ENCODE measurements at places on chromosomes 1 and 21.

DNA sequence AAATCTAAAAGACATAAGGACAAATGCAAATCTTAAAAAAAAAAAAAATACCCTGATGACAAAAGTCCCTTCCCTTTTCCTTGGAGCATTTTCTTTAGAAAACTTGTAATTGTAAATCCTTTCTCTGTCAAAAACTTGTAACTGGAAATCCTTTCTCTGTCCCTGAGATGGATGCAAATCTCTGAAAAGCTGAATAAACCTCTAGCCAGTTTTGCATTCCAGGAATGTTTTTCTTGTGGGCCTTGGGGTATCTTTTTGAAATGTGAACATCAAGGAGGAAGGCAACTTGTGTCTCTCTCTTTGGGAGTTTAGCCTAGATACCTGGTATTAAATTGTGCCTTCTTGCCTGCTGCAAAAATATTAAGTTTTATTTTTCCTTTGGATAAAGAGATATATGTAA is 305.3 kb downstream of the KCNT2 start:
- peak; percentile 14 for DNase-seq

DNA sequence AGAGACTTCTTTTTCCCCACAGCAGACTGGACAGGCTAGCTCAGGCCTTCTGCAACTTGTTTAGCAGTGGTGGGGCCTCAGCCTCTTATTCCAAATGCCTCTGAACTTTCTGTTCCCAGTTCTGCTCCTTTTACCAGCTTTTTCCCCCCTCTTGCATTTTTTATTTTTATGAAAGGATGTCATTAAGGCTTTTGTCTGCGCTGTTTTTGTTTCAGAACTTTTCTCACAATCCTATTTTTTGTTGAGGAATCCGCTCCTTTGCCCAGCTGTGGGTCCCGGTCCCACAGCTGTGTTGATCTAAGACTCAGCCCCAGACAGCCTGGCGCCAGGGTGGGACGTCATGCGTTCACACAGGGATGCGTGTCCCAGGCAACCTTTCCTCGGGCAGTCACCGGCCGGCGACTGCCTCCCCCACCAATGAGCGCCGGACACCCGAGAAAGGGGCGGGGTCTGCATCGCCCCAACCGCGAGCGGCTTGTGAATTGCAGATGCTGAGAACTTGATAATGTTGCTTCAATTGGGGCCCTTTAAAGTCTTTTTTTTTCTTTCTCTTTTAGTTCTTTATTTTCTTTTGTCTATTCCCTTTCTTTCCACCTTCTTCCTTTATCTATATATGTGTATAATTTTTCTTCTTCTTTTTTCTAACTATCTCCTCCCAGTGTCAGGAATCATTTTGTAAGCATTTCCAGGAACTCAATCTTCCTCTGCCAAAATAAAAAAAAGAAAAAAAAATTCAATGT is 3.0 kb upstream of the ID3 start:
- peak; percentile 98 for DNase-seq

DNA sequence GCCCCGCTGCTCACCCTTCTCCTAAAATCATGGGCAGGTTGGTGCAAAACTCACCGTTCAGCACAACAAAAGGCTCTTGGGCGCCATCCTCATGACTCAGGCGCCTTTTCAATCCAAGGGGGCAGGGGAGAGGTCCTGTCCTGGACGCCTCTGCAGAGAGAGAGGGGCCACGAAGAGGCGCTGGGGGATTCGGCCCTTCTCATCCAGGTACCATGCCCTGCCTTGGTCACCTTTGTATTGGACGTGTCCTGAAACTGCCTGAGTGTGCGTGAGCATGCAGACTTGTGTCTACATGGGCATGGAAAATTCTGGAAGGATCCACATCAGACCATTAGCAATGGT is 53.5 kb downstream of the SLC37A1 start:
- DNase-seq, result no peak

DNA sequence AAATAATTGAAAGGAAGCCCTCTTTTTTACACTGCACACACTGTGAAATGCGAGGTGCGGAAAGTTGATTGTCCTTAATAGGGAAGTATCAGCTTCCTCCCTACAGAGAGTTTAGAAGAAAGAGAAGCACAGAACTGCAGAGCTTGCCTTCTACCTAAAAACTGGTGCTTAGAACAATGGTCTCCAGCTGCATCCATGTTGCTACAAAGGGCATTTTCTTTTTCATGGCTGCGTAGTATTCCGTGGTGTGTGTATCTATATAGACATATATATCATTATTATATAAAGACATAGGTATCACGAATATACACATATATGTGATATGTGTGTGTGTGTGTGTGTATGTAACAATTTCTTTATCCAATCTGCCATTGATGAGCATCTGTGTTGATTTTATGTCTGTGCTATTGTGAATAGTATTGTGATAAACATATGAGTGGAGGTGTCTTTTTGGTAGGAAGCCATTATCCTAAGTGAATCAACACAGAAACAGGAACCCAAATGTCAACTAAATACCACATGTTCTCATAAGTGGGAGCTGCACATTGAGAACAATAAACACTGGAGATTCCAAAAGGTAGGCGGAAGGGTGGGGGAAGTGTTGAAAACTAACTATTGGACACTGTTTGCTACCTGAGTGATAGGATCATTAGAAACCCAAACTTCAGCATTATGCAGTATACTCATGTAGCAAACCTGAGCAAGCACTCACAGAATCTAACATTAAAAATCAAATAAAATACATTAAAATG is 290.0 kb upstream of the RUNX1 start:
- no peak for DNase-seq

DNA sequence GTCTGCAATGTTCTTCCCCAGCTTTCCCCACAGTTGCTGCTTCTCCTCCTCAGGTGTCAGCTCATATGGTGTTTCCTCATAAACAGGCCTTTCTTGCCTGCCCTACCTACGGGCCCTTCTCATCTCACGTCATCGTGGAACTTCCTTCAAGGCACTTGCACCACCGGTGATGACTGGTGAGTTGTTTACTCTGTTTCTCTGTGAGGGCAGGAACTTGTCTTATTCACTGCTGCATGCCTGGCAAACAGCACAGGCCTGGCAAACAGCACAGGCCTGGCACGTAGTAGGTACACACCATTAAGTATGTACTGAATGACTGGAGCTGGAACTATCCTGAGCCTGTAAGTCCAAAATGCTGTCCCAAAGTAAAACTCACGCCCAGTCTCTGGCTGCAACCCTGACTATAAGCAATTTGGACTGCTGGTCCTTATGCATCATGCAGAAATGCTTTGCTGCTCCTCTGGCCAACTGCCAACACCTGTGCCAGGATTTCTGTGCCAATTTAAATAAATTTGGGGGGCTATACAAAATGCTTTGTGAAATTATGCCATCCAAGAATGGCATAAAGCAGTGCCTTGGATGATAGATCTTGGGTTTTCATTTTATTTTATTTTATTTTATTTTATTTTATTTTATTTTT is 25.7 kb downstream of the STK40 start:
- no peak for DNase-seq

- DNase-seq, result no peak
Measured at GRCh38 chr1:198845851-198846250, 207.0 kb downstream of the PTPRC start.

DNA sequence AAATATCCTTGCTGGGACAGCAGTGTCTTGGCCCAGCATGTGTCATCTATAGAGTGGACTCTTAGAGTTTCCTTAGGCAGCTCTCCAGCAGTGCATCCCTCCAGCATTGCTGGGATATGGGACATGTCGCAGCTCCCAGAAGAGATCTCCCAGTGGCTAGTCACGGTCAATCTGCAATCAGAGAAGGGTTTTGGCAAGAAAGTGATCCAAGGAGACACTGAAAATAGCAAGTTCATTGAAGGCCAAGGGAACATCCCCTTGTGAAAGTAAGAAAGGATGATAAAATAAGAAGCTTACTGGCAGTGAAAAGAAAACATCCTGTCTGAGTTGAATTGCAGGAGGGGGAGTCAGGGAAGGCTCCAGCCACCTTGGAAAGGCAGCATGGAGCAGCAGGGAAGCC is 19.3 kb upstream of the NPL start:
- DNase-seq, result no peak

DNA sequence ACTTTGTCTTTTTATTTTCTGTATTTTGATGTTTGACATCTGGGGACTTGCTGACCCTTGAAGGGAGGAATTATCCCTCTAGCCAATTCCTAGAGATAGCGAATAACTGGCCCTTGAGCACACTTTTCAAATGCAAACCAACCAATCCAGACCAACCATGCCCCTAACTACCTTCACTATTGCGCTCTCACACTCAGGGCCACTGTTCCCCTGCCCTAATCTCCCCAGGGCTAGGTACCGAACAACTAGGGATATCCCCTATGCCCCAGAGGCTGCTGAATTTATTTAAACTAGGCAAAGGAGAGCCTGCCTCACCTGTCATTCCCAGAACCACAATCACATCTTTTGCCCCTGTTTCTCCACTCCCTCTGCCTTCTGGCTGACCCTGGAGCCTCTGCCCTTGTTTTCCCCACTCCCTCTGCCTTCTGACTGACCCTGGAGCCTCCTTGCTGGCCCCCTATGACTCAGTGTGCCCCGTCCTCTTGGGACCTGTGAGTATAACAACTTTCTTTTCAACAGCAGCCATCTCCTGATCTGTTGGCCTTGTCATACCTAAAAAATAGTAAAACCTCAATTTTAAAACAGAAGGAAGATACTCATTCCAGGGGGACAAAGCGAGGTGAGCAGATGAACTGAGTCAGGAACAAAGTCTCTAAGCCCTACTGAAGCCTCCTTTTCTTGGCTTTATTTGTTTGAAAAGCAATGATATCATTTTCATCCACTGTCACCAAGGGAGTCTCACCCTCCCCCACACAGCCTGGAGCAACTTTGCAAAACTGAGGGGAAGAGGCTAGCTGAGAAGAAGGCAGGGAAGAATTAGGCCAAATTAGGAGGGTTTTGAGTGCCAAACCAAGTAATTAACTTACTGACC is 115.5 kb downstream of the NMNAT2 start:
- DNase-seq, result peak; percentile 67

- DNase-seq, result no peak
Measured at GRCh38 chr1:248843687-248844086, 5.7 kb downstream of the ZNF672 start.

DNA sequence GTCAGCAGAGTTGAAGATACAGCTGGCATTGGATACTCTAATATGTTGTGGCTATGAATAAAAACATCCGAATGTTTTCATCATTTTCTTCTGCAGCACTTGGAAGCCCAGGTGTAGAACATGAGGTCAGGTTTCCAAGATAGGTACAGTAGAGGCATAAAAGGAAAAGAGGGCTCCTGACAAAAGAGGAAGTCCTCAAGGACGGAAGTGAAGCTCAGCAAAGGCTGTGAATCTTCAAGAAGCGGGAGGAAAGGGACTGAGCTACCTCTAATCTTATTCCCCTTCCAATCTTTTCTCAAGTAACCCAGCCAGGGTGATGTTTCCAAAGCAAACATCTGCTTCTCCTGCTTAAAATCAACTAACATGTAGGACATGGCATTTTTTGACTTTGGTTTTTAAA is 4.4 kb upstream of the PIK3C2B start:
- no peak for DNase-seq

DNA sequence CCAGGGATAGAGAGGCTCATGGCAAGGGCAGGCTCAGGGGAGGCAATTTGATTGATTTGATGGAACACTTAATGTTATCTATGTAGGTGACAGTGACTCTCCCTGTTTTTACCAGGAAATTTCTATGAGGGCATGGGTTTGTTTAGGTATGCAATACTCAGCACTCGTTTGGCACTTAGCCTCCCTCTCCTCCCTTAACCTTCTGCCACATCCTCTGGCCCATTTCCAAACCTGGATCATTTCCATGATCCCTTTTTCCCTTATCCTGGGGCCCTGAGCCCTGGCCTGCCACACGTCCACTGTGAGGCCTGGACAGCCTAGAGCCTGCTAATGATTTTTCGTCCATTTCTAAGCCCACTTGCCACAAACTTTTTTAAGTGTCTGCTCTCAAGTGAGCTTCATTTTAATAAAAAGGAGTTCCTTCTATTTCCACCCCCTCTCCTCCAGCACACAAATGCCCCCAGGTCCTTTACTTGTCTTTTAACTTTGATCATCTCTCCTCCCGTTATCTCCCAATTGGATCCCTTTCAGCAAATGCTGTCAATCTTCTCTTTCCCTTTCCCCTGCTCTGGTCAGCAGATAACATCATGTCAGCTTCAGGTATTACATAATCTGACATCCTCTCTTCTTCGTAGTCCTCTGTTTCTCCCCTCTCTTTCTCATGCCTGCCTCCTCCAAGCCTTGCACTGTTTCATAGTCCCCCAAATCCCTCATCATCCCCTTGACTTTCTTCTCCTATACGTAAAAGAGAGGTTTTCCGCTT is 37.8 kb upstream of the GADD45A start:
- DNase-seq, result peak; percentile 38

DNA sequence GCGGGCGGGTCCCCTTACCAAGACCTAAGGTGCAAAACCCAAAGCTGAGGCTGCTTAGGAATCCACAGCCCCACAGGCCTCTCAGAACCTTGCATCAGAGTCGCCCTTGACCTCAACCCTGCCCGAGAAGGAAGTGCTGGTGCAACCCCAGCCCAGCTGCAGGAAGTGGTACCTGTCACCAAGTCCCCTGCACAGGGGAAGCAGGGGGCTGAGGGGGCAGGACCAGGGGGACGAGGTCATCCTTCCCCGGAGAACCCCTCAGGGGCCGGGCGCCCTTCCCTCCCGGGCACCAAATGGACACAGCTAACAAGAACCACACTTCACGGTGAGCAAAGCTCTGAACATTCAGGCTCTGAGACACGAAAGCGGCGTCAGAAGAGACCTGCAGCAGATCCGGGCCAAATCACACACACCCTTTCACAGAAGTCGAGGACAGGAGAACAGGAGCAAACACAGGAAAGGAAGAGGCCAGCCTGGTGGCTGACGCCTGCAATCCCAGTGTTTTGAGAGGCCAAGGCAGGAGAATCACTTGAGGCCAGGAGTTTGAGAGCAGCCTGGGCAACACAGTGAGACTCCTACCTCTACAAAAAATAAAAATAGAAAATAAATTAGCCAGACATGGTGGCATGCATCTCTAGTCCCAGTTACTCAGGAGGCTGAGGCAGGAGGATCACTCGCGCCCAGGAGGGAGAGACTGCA is 6.4 kb downstream of the ITGB2 start:
- no peak for DNase-seq

DNA sequence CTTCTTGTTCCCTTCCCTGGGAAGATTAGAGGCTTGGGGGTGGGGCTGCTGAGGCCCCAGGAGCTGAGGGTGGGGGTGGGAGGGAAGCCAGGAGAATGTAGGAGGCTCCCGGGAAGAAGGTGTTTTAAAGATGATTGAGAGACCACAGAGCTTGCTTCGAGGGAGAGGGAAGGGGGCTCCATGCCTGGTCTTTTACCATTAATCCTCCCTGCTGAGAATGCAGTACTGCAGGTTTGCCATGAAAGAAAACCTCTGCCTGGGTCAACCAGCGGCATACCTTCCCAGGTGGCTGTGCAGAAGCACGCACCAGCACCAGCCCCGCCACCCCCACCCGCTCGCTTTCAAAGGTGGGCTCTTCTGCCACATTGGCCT is 15.4 kb downstream of the ABCA4 start:
- DNase-seq, result peak; percentile 84

GRCh38 chr1:164675342-164675904 is 116.4 kb downstream of the PBX1 start:
- no peak for DNase-seq

GRCh38 chr1:202067188-202067974 is 55.3 kb upstream of the GPR37L1 start:
- peak; percentile 58 for DNase-seq

GRCh38 chr1:186231861-186232436 is 143.1 kb downstream of the TPR start:
- DNase-seq, result no peak

- DNase-seq, result no peak
Measured at GRCh38 chr1:11180342-11180744, 8.8 kb upstream of the ANGPTL7 start.

- no peak for DNase-seq
Measured at GRCh38 chr1:20530901-20531300, 21.5 kb upstream of the FAM43B start.

Measured in ELF-1 (cell line).